Mesangial cell (primary cell): ENCODE measurements at places on chromosomes 6 and 20. TPM values are rescaled to one million over a fixed set of nuclear protein-coding genes. Genes with fewer than 3 reads are reported as not detected.

The SRSF12 gene
- total RNA-seq: 2.9 and 4.2 TPM in 2 replicates

The SIRPB1 gene
- total RNA-seq: 4.1 and 6.2 TPM in 2 replicates

The MAS1 gene
- not detected in 2 replicates for total RNA-seq

The C6orf89 gene
- total RNA-seq: 20.2 and 26.4 TPM in 2 replicates

The TP53TG5 gene
- total RNA-seq: not detected in 2 replicates

The MYO6 gene
- 11.4 and 20.0 TPM in 2 replicates for total RNA-seq

The VSTM2L gene
- 2.0 and 5.5 TPM in 2 replicates for total RNA-seq

The SSTR4 gene
- total RNA-seq: not detected in 2 replicates

The FAM83C gene
- total RNA-seq: not detected in 2 replicates

The EDN1 gene
- 10.8 and 30.0 TPM in 2 replicates for total RNA-seq

The JPH2 gene
- 0.33 and 1.9 TPM in 2 replicates for total RNA-seq

The SNRPB2 gene
- total RNA-seq: 21.0 and 39.8 TPM in 2 replicates

The LRRC1 gene
- total RNA-seq: 6.4 and 15.1 TPM in 2 replicates

The TRAM2 gene
- 36.8 and 38.3 TPM in 2 replicates for total RNA-seq

The PDYN gene
- not detected in 2 replicates for total RNA-seq

The TRIM15 gene
- total RNA-seq: not detected in 2 replicates

The C4B gene
- 0.49 and 11.0 TPM in 2 replicates for total RNA-seq

The RCAN2 gene
- 0.65 and 0.89 TPM in 2 replicates for total RNA-seq

The RWDD1 gene
- 13.2 and 13.7 TPM in 2 replicates for total RNA-seq

The NTSR1 gene
- not detected in 2 replicates for total RNA-seq

The STMN3 gene
- 20.7 and 69.0 TPM in 2 replicates for total RNA-seq

The LY6G6F gene
- total RNA-seq: not detected in 2 replicates
